CD8-positive, alpha-beta memory T cell (primary cell): ENCODE measurements at places on chromosomes 11 and 22. TPM values are rescaled to one million over a fixed set of nuclear protein-coding genes. Genes with fewer than 3 reads are reported as not detected.
A peak's percentile ranks its signal among the peaks of the same experiment; 100 is the strongest.

- no peak overlapping the region for H3K4me3 ChIP-seq
- DNase-seq: no peak
- no peaks in the 10 kb centered on the region for H3K36me3 ChIP-seq
- no peak overlapping the region for H3K27ac ChIP-seq
- H3K4me1 ChIP-seq: peaks cover 56% of the 10 kb centered on the region
These were observed 26.5 kb downstream of the SGSM3 start for GRCh38 chr22:40396882-40397281.

DNA sequence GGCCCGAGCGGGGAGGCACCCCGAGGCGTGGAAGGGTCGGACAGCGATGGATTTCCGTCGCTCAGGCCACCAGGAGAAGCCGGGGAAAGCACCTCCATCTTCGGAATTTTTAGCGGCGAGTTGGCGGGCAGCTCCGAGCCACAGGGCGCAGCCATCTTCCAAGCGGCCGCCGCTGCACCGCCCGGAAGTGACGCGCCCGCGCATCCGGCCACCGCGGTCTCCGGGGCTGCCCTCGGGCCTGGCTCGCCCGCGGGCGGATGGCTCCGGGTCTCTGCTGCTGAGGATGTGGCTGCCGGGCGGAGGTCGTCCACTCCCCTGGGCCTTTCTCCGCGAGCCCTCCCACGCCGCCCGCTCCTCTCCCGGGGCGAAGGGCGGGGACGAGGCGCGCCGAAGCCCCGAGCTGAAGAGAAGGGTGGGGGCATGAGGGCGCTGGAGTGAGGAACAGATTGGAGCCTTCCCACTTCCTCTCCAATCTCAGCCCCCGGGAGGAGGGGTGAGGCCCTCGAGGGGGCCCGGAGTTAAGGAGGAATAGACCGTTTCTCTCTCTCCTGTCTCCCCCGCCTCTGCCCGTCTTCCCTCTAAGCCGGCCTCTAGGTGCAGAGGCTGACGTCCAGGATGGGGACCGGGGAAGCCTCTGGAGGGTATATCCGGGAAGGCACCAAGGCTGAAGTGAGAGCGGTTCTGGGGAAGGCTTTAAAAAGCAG is at the start of gene MSANTD2:
MSANTD2 (minus strand) TSS at position 181 of the 704 bp plus-strand sequence; CDS start at position 155, 26 bp downstream.
- peak within 1 kb of the TSS; percentile 95 for H3K4me3 ChIP-seq
- no peaks in the 10 kb centered on the region for H3K36me3 ChIP-seq
- peaks cover 29% of the 10 kb centered on the region for H3K4me1 ChIP-seq
- peak within 1 kb of the TSS; percentile 94 for H3K27ac ChIP-seq
- no peaks in the 10 kb centered on the region for H3K27me3 ChIP-seq
- peak; percentile 83 for DNase-seq

GRCh38 chr11:119195680-119196079 is 10.4 kb downstream of the NHERF4 start:
- no peaks in the 10 kb centered on the region for H3K36me3 ChIP-seq
- no peak for DNase-seq
- no peak overlapping the region for H3K27ac ChIP-seq
- H3K4me3 ChIP-seq: no peak overlapping the region
- no peaks in the 10 kb centered on the region for H3K4me1 ChIP-seq

DNA sequence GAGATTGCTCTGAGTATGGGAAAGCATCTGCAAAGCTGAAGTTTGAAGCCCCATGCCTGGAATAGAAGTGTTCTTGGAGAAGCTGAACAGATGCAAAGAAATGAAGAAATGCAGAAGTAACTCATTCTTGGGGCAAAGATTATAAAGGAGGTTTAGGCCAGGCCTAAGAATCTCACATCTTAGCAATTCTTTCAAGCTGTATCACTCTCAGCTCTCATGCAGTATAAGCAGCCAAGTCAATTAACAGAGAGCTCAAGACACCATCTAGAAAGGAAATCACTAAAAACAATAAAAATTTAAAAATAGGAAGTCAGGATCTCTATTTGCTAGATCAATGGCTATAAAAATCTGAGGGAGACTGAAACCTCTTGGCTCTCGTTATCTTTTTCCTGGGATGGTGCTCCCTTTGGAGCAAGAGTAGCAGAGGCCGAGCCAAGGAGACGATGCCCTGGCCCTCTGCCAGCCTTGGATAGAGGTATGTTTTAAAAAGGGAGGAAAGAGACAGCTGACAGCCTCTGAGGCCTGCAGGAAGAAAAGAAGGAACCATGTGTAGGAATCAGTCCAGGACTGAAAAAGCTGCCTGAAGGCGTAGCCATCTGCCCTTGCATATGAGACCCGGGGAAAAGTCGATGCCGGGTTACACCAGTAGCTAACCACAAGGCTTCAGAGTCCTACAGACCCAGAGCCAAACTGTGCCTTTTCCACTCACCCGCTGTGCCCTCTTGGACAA is 229.8 kb downstream of the BLID start:
- H3K27ac ChIP-seq: no peak overlapping the region
- DNase-seq: no peak
- no peaks in the 10 kb centered on the region for H3K4me1 ChIP-seq
- no peaks in the 10 kb centered on the region for H3K36me3 ChIP-seq
- no peak overlapping the region for H3K4me3 ChIP-seq

- DNase-seq: peak; percentile 16
- no peaks in the 10 kb centered on the region for H3K27me3 ChIP-seq
These were observed 16.1 kb upstream of the RPS3 start for GRCh38 chr11:75383246-75383645.

GRCh38 chr22:38718414-38718813 is 12.7 kb downstream of the GTPBP1 start:
- H3K36me3 ChIP-seq: peaks cover 56% of the 10 kb centered on the region
- H3K4me3 ChIP-seq: no peak overlapping the region
- DNase-seq: no peak
- H3K27ac ChIP-seq: no peak overlapping the region
- peaks cover 9% of the 10 kb centered on the region for H3K4me1 ChIP-seq
- no peaks in the 10 kb centered on the region for H3K27me3 ChIP-seq

DNA sequence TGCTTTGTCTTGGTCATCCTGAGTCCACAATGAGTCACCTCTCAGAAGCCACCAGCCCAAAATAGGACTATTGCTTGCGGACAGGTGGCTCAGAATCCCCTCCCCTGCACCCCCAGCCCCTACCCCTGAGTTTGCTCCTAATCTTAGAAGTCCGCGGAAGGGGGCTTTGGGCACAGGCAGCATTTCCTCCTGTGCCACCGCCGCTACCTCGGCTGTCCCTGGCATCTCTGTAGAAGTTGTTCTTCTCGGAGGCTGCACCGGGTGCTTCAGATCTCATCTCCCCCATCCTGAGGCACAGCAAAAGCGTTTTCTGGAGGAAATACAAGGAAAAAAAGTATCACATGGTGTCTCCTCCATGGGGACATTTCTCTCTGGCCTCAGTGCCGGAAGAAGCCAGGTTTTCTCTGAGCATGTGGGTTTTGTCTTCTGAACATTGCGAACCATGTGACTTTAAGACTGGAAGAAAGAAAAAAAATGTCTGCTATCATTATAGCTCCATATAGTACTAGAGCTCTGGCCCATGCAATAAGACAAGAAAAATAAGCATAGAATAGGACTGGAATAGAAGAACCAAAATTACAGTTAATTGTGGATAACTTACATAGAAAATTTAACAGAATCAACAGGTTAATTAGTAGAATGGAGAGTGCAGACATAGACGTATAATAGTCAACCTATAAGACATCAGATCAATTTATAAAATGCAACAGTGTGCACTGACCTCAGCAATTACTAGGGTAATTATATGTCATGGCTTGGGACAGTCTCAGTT is 63.2 kb downstream of the SHISAL1 start:
- no peaks in the 10 kb centered on the region for H3K27me3 ChIP-seq
- H3K36me3 ChIP-seq: no peaks in the 10 kb centered on the region
- no peaks in the 10 kb centered on the region for H3K4me1 ChIP-seq
- no peak overlapping the region for H3K4me3 ChIP-seq
- no peak overlapping the region for H3K27ac ChIP-seq

- no peak for DNase-seq
- H3K27ac ChIP-seq: no peak overlapping the region
- no peaks in the 10 kb centered on the region for H3K36me3 ChIP-seq
- H3K4me1 ChIP-seq: no peaks in the 10 kb centered on the region
- no peaks in the 10 kb centered on the region for H3K27me3 ChIP-seq
These were observed 287.4 kb upstream of the PDGFD start for GRCh38 chr11:104451197-104451893.

GRCh38 chr22:39913886-39914285 is 13.0 kb downstream of the GRAP2 start:
- DNase-seq: no peak
- H3K4me1 ChIP-seq: peaks cover 96% of the 10 kb centered on the region
- H3K27ac ChIP-seq: no peak overlapping the region
- peak overlapping the region; percentile 34 for H3K4me3 ChIP-seq
- no peaks in the 10 kb centered on the region for H3K27me3 ChIP-seq

DNA sequence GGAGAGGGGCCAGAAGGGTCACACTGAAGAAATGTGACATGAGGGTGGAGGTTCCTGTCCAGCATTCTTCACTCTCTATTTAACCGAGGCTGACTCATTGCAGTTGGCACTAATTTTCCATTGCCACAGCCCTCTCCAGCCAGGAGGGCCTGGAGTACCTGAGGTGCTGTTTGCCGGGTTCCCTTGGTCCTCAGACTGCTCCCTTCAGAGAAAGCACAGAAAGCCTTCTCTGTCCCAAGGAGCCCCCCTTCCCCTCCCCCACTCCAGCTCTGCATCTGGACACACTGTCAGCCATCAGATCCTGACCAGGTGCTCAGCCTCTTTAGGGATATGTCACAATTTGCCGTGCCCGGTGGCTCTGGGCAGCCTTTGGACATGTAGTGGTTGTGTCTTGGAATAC is 3.2 kb upstream of the C11orf91 start:
- H3K36me3 ChIP-seq: no peaks in the 10 kb centered on the region
- DNase-seq: no peak
- peaks cover 12% of the 10 kb centered on the region for H3K4me1 ChIP-seq
- H3K4me3 ChIP-seq: no peak overlapping the region
- H3K27me3 ChIP-seq: no peaks in the 10 kb centered on the region

DNA sequence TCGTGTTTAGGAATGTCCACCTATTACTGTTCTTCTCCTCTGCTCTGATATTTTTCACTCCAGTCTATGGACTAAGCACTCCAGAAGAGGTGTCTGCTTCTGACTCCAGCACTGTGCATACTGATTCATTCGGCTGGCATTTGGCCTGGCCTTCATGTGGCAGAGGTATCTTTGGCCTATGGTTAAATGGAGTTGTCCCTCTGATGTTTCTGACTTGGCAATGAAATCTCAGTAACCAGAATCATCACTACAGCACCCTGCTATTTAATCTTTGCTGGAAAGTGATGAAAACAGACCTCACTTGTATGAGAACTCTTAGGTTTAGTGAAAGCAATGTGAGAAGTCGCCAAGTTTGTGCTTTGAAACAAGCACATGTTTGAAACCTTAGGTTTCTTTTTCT is 155.2 kb downstream of the MAML2 start:
- H3K36me3 ChIP-seq: no peaks in the 10 kb centered on the region
- H3K4me3 ChIP-seq: no peak overlapping the region
- no peak for DNase-seq
- no peak overlapping the region for H3K27ac ChIP-seq
- no peaks in the 10 kb centered on the region for H3K27me3 ChIP-seq
- peaks cover 33% of the 10 kb centered on the region for H3K4me1 ChIP-seq

DNA sequence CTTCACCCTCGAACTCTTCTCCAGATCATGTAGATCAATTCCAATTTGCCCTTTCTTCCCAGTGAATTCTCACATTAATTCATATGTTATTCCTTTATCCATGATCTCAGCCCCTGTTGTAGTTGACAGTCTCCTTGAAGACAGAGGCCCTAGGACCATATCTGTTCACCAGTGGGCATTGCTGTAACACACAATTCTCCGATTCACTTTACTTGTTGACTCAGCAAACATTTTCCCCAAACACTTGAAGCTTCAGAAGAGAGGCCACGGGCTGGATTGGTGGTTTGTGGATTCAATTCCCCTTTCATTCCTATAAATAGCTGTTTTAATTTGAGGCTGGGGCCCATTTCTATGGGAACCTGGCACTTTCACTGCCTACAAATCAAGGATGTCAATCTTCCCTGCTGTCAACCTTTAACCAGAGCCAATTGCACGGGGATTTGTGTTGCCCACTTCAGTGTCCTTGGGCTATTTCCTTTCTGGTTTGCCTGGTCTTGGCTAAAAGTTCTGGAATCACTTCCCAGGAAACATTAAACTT is 393.0 kb upstream of the KIRREL3 start:
- H3K27me3 ChIP-seq: no peaks in the 10 kb centered on the region
- no peaks in the 10 kb centered on the region for H3K36me3 ChIP-seq
- no peak overlapping the region for H3K4me3 ChIP-seq
- H3K27ac ChIP-seq: no peak overlapping the region
- no peaks in the 10 kb centered on the region for H3K4me1 ChIP-seq

GRCh38 chr11:113504071-113504470 is 28.9 kb upstream of the DRD2 start:
- no peaks in the 10 kb centered on the region for H3K36me3 ChIP-seq
- H3K27me3 ChIP-seq: no peaks in the 10 kb centered on the region
- no peak overlapping the region for H3K27ac ChIP-seq
- no peaks in the 10 kb centered on the region for H3K4me1 ChIP-seq
- no peak for DNase-seq
- no peak overlapping the region for H3K4me3 ChIP-seq

- H3K27ac ChIP-seq: no peak overlapping the region
- DNase-seq: no peak
These were observed 47.6 kb upstream of the FIBIN start for GRCh38 chr11:26946257-26946716.

- no peak for DNase-seq
- H3K27ac ChIP-seq: peak overlapping the region; percentile 93
- H3K4me1 ChIP-seq: peaks cover 25% of the 10 kb centered on the region
- no peaks in the 10 kb centered on the region for H3K27me3 ChIP-seq
- H3K4me3 ChIP-seq: peak overlapping the region; percentile 84
These were observed 906 bp downstream of the CCDC90B start for GRCh38 chr11:83285151-83285770.

- H3K27me3 ChIP-seq: no peaks in the 10 kb centered on the region
- H3K36me3 ChIP-seq: no peaks in the 10 kb centered on the region
- no peaks in the 10 kb centered on the region for H3K4me1 ChIP-seq
- DNase-seq: no peak
- no peak overlapping the region for H3K4me3 ChIP-seq
These were observed 177.4 kb upstream of the NECTIN1 start for GRCh38 chr11:119906376-119906775.

- peaks cover 10% of the 10 kb centered on the region for H3K4me1 ChIP-seq
- peaks cover 85% of the 10 kb centered on the region for H3K36me3 ChIP-seq
- no peaks in the 10 kb centered on the region for H3K27me3 ChIP-seq
- no peak for DNase-seq
These were observed 8.7 kb downstream of the PCSK7 start for GRCh38 chr11:117222991-117223740.

DNA sequence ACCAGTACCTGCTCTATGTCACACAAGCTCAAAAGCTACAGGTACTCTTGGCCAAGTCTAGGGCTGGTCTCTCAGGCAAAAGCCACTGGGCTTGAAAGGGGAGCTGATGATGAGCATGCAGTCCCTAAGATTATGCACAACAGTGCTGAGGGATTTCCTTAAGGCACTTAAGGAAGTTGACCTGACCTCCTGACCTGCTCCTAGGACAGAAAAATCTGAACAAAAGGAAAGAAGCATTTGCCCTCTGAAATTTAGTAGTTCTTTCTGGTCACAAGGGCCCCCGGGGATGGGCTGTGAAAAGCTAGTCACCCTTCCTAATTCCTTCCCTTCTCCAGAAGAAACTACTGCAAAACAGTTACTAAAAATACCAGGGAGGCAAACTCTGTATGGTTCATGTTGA is 83.6 kb upstream of the PHOX2A start:
- H3K4me1 ChIP-seq: no peaks in the 10 kb centered on the region
- no peaks in the 10 kb centered on the region for H3K27me3 ChIP-seq
- no peak overlapping the region for H3K27ac ChIP-seq

MUC15 gene
- total RNA-seq: not detected

CSF2RB gene
- 0.13 TPM for total RNA-seq

PGA5 gene
- not detected for total RNA-seq

ZNF214 gene
- total RNA-seq: not detected

PANX3 gene
- total RNA-seq: not detected

VSIG10L2 gene
- total RNA-seq: not detected

EMID1 gene
- not detected for total RNA-seq

NXPE2 gene
- total RNA-seq: not detected

DBX1 gene
- total RNA-seq: not detected
